ENCODE measurements at places on chromosomes 16 and 17.

DNA sequence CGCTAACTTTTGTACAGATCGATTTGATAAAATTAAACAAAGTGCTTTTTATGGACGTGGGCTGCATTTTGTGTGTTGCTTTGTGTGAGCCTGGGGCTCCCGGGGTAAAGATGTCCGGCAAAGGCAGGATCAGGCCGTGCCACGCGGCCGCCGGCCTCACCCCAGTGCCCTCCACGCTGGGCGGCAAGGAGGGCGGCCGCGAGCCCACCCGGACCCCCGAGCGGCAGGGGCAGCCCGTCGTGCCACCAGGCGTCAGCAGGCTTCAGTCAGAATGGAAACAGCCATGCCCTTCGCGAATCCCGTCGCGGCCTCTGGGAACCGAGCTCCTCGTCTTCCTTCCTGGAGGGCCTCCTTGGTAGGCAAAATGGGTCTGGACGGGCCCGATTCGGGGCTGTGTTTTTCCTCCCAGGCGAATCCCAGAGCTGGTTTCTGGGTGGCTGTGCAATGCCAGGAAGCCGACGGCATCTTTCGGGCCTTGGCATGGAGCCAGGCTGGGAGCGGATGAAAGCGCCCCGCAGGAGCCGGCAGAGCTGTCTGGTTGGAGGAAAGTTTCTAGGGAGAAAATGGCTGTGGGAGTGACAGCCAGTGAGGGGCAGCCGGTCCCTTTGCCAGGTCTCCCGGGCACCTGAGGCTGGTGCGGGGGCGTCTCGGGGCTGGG lies 5.5 kb downstream of the SOX8 start:
- no peak for DNase-seq

- DNase-seq = no peak
These were observed 151.8 kb upstream of the KCNJ18 start for GRCh38 chr17:21540502-21540901.

DNA sequence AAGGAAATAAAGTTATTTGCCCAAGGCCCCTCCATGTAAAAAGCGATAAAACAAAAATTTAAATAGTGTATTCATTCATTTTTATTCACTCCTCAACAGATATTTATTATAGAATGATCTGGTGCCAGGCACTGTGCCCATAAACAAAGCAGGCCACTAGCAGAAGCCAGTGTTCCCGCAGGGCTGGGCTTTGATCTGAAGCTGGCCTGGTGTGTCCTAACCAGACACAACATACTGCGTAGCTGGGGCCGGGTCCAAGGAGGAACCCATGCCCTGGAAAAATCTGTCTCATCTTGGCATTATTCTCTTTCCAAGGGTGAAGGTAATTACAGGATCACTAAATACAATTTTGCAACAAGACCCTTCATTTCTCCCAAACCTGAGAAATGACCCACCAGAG lies 537.4 kb upstream of the CDH5 start:
- no peak for DNase-seq

GRCh38 chr16:4324492-4325252 lies 8.8 kb downstream of the GLIS2 start:
- no peak for DNase-seq

DNA sequence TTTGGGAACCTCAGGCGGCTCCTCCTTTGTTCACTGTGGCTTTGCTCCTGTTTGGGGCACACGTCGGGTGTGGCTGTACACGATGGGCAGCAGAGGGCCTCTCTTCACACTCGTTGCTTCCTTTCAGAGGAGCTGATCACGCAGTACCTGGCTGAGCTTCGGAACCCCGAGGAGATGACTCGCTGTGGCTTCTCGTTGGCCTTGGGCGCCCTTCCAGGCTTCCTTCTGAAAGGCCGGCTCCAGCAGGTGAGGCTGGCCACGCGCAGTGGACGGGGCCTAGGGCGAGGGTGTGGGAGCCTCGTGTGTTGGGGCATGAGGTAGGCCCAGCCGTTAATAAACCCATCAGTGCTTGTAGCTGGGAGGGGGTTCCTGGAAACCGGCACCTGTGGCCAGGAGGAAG lies 85.0 kb upstream of the ZNF750 start:
- no peak for DNase-seq

GRCh38 chr16:82643936-82644630 lies 17.3 kb downstream of the CDH13 start:
- DNase-seq = no peak

DNA sequence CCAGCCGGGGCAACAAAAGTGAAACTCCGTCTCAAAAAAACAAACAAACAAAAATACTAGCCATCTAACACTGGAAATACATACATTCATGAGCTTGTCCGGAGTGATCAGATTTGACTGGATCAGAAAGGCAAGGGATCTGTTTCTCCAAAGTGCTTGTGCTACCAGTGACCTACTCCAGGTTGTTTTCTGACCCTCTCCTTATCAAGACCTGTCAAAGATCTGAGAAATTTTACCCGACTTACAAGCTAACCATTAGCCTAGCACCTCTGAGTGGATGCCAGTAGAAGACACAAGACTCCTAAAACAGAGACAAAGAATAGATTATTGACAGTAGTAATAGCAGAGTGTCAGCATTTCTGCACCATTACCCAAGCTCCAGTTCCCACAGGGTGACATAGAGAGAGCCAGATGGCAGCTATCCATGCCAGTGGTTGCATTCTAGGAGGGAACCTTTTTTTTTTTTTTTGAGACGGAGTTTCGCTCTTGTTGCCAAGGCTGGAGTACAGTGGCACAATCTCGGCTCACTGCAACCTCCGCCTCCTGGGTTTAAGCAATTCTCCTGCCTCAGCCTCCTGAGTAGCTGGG lies 9.8 kb downstream of the ASPA start:
- DNase-seq = no peak

DNA sequence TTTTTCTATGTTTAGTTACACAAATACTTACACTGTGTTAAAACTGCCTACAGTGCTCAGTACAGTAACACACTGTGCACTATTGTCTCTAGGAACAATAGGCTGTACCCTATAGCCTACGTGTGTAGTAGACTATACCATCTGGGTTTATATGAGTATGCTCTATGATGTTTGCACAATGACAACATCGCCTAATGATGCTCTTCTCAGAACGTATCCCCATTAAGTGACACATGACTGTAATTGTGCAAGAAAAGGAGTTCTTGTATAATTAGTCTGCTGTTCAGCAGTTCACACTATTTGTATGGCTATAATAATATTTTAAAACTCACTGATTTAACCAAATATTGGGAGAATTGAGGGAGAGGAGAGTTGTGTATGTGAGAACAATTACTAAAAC lies 173.7 kb downstream of the TRIM37 start:
- no peak for DNase-seq

- no peak for DNase-seq
These were observed at the start of gene DNASE1 for GRCh38 chr16:3654249-3654991. Gene DNASE1 (plus strand): TSS chr16:3654691. CDS start chr16:3655374, 683 bp downstream.

DNA sequence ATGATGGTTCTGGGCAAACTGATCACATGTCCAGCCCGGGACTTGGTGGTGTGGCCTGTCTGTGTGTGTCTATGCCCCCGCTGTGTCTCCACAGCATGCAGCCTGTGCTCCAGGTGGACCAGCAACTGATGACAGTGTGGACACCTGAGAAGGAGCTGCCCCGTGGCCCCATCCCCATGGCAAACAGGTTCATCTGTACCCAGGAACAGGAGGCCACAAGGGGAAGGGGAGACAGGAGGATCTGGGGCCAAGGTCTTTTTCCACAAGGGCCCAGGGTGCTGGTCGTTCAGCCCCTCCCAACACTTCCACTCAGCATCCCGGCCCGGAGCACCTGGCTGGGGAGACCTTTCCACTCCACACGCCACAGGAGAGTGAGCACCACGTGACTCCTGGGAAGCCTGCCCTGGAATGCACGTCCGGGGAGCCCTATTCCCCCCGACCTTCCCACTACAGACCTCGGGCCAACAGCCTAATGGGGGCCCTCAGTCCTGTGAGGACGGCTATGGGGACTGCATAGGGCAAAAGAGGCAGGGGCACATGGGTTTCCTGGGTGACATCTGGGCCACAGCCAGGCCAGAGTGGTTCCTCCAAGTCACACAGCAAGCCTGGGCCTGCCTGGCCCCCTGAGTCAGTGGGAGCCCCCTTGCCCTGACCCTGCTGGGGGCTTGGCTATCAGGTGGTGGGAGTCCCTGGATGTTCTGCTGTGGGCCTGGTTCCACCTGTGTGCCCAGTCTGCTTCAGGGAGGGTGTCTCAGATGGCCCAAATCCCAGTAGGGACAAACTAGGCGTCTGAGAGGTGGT lies 20.8 kb upstream of the NXPH3 start:
- no peak for DNase-seq

GRCh38 chr16:119835-120491 lies 18.5 kb downstream of the NPRL3 start:
- no peak for DNase-seq

DNA sequence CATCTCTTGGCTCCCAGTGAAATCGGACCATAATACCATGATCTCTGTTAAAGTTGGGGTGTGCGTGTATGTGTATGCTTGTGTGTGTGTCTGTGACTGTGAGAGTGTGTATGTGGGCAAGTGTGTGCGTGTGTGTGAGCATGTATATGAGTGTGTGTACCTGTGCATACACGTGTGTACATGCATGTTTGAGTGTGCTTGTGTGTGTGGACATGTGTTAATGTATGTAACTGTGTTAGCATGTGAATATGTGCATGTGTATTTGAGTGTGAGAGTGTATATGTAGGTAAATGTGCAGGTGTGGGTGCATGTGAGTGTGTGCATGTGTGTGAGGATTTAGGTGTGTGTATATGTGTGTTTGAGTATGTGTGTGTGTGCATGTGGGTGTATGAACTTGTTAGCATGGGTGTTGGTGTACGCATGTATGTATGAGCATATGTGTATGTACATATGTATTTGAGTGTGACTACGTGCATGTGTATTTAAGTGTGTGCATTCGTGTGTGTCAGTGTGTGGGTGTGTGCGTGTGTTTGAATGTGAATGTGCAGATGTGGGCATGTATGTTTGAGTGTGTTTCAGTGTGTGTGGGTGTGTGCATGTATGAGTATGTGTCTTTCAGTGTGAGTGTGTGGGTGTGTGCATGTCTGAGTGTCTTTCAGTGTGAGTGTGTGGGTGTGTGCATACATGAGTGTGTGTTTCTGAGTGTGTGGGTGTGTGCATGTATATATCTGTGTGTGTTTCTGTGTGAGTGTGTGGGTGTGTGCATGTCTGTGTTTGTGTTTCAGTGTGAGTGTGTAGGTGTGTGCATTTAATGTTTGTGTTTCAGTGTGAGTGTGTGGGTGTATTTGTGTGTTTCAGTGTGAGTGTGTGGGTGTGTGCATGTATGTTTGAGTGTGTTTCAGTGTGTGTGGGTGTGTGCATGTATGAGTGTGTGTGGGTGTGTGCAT lies 183.2 kb downstream of the SOX9 start:
- DNase-seq = no peak

DNA sequence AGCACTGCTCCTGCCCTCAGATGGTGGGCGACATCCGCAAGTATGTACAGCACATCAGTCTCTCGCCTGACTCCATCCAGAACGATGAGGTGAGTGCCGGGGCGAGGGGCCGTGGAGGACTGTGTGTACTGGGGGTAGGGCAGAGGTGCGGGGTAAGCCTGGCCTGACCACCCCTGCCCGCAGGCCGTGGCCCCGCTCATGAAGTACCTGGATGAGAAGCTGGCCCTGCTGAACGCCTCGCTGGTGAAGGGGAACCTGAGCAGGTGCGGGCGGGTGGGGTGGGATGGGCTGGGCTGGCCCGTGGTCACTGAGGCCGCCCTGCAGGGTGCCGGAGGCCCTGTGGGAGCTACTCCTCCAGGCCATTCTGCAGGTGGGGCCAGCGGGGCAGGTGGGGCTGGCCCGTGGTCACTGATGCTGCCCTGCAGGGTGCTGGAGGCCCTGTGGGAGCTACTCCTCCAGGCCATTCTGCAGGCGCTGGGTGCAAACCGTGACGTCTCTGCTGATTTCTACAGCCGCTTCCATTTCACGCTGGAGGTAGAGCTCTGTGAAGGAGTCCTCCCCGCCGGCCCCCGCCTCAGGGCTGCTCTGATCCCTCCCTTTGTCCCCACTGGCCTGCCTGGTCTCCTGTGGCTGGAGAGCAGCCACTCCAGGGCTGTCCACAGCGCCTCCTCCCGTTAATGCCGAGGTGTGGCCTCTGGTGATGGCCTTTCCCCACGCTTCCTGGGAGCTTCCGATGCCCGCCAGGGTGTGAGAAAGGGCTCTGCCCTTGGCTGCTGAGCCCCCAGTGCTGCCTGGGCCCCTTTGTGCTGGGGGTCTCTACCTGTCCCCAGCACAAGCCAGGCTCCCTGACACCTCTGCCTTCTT lies 5.0 kb downstream of the TSR3 start:
- DNase-seq = no peak

DNA sequence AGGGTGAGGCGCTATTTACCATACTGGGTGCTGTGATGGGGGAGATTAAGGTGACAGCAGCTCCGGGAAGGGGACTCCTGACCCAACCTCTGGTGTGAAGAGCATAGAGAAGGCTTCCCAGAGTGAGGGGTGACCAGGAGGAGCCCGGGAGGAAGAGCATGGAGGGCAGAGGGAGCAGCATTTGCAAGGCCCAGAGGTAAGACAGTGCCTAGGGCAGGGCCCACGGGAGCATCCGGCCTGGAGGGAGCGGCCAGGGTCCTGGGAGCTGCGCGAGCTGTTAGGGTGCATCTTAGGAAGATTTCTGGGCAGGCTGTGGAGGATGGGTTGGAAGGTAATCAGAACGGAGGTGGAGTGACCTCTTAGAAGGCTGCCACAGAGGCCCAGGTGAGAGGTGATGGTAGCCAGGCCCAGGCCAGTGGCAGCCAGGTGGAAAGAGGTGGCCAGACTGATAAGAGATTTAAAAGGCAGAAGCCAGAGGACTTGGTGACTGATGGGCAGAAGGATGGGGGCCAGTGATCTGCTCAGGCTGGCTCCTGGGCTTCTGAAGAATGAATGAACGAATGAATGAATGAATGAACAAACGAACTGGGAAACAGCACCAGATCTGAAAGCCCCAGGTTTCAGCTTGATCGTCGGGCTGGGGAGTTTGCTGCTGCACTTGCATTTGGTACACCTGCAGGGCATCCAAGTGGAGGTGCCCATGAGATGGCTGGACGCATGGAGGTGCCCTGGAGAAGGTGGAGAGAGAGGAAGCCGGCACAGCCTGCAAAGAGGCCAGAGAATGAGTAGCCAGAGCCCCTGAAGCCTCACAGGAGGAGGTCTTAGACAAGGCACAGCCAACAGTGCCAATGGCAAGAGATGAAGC lies 13.0 kb upstream of the TMEM92 start:
- DNase-seq = no peak

DNA sequence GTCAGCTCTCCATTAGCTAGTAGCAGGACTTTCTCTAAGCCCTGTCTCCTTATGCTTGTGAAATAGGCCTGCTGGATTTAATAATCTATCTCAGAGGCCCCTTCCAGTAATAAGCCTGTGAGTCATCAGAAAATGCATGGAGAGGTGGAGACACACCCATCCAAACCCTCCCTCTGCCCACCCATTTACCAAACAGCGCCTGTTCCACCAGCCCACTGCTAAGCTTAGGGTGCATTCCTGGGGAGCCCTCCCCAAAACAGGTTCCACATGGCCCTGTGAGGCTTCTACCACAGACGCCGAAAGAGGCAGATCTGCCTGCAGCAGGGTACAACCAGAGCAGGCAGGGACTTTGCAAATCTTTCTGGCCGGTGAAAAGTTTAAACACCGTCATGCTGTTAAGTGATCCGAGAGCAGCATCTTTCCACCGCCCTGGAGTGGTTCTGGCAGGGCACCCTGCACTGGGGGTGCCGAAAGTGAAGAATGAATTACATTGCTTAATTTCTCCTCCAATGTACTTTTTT lies 99.3 kb downstream of the GAS7 start:
- no peak for DNase-seq

- no peak for DNase-seq
These were observed 22.0 kb downstream of the ADCY9 start for GRCh38 chr16:4094127-4094773.

Data from stimulated activated CD8-positive, alpha-beta memory T cell treated with anti-CD3 and anti-CD28 coated beads, Interleukin-2, amount 100 ng/mL, for 1 hour (primary cell).